ENCODE measurements at places on chromosomes 1 and 21.

- no peak for DNase-seq
Observed at GRCh38 chr1:80375662-80376061, 1369.1 kb upstream of the ADGRL4 start.

GRCh38 chr1:81225789-81226602 is 574.7 kb upstream of the ADGRL2 start:
- DNase-seq = no peak

- no peak for DNase-seq
Observed at GRCh38 chr1:40057310-40058030, 16.9 kb downstream of the CAP1 start.

GRCh38 chr1:39110325-39110851 is 84.2 kb downstream of the NDUFS5 start:
- DNase-seq = no peak

DNA sequence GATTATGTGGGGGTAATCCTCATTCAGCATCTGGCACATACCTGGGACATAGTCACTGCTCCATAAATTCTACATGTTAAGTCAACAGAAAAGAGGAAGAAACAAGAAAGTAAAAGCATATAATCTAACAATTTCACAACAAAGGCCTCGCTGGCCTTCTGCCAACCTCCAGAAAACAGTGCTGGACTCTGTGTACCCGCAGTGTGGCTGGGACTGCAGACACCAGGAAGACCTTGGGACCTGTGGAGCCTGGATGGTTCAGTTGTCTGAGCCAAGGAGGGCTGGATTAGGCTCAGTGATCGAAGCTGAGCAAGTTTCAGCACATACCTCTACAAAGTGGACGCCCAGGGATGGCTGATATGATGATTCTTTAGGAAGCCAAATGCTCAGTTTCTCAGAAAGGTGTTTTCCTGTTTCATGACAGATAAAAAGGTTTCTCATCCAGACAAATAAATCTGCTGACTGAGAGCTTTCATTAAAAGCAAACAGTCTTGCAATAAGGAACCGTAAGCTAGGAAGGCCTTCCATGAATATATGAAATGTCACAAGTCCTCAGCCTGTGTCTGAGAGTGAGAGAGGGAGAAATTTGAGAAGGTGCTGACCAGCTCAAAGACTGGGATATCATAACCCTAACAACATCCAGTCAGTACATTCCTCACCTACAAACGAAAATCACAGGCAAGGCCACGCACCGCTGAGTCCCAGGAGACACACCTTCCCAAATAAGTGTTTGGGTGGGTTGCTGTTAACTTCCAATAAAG is 48.4 kb downstream of the CAPZB start:
- DNase-seq = no peak

GRCh38 chr1:2224631-2225428 is 3.3 kb upstream of the SKI start:
- no peak for DNase-seq

DNA sequence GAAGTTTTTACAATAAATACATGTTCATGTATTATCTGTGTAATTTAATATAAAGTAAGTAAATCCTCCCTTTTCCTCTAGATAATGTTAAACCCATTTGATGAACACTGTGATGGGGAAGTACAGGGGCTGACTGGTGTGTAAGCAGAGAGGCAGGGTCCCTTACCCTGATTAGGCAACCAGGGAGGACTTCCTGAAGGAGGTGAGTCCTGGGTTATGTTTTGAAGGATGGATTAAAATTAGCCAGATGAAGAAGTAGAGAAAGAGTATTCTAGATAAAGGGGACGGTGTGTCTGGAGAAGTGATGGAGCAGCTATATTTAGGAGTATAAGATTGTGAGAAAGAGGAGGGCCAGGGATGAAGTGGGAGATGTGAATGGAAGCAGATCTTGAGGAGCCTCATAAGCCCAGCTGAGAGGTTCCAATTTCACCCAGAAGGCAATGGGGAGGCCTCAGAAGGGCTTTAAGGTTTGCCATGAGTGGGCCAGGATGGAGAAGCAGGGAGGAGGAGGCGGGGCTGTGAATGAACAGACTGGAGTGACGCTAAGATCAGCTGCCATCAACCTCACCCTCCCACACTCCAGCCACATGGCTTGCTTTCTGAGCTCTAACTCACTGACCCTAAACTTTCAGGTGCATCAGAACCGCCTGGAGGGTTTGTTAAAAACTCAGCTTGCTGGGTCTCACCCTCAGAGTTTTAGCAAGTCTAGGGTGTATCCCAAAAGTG is 30.9 kb upstream of the ID3 start:
- DNase-seq = no peak

Measured in neural crest cell (in vitro differentiated cells).